ENCODE measurements at places on chromosomes 6 and 20.

DNA sequence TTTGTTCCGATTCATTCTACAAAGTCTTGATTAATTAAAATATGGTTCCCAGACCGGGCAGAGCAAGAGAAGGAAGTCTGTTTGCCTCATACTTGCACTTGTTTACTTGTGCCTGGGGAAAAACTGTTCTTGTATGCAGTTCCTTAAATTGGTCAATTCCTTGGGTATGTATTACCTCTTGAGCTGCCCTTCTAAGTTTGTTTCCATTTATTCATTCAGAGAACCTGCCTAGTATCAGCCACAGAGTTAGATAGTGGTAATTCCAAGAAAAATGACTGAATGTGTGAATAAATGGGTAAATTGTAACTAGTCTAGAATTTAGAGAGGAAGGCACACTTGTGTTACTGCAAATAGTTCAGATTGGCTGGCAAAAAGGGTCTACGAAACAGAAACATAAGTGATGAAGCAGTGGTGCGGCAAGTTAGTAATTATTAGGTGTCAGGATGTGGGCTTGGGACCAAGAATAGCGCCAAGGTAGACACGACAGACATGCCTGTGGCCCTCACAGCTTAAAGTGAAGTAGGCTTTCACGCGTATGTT lies 525 bp upstream of the MAK start:
- DNase-seq: no peak

- DNase-seq: no peak
Measured at GRCh38 chr6:6901945-6902344, 205.8 kb upstream of the RREB1 start.

DNA sequence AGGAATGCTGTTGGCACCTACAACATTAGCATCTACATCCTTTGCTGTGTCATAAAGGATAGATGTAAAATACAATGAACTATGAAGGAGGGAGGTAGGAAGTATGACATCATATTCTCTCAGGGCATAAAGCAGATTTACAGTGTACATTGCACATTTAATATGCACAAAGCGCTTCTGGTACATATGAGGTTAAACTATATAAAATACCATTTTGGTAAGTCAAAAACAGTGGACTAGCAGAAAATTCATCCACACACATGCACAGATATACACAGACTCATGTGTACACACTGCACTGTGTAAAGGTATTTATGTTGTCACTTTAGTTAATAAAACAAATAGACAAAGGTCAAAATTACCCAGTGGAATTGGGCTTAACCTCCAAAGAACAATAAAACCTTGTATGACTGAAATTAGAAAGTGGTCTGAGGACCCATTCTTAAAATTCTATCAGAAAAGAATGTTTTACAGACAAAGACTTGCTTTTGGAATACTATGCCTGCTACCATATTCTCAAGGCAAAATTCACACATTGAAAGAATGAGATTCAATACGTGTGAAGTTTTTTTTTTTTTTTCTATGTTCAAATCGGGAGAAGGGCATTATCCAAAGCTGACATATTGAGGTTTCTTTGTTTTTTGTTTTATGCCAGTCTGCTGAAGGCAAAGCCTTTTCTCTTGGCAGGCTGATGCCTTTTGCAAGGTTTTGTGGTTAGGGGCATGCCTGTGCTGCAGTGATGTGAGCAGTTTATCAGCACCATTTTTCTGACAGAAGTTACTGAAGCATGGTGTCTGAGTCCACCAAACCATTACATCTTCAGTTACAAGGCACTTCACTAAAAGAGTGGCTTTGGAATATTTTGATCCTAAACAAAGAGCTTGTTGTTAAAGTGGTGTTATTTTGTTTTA lies 199.0 kb downstream of the PLCB1 start:
- DNase-seq: no peak

GRCh38 chr6:158060455-158061360 lies 79.0 kb downstream of the SYNJ2 start:
- DNase-seq: peak; percentile 71

DNA sequence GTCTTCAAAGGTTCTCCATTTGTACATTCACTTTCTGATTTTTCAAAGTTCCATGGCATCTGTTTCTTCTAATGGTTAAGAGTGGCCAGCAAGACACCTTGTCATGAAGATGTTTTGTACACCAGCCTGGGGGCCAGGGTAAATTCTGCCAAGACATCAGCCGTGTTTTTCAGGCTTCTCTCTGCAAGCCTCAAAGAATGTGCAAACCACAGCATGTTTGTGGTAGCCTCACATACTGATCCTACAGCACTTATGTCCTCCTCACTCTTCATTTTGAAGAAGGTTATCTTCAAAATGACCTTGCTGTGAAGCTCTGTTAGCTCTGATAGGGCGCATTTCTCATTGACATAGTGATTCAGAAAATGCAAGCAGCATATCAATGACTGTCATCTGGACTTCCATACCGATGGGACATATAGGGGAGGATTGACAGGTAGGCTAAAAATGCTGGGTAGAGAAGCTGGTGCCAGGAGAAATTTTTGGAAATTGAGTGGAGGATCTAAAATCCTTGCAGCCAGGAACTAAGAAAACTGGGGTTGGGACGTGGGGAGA lies 59.3 kb upstream of the SPTLC3 start:
- DNase-seq: no peak

GRCh38 chr6:63636518-63637021 lies 968 bp downstream of the PHF3 start:
- DNase-seq: peak; percentile 78

DNA sequence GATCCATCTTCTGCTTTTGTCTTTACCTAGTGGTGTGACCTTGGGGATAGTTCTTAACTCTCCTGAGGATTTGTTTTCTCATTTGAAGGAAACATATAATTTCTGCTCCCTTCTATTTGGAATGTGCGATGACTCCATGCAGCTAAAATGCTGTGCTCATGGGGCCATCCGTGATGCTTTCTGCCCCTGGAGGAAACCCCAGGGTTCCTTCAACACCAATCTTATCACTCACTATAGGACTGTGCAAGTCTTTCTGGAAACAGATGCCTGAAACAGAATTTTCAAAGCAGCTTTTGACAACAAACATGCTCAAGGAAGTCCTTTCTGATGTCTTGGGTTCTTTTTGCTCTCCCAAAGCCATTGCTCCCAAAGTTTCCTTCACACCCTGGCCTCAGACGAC lies 128.8 kb upstream of the GGTLC1 start:
- no peak for DNase-seq

DNA sequence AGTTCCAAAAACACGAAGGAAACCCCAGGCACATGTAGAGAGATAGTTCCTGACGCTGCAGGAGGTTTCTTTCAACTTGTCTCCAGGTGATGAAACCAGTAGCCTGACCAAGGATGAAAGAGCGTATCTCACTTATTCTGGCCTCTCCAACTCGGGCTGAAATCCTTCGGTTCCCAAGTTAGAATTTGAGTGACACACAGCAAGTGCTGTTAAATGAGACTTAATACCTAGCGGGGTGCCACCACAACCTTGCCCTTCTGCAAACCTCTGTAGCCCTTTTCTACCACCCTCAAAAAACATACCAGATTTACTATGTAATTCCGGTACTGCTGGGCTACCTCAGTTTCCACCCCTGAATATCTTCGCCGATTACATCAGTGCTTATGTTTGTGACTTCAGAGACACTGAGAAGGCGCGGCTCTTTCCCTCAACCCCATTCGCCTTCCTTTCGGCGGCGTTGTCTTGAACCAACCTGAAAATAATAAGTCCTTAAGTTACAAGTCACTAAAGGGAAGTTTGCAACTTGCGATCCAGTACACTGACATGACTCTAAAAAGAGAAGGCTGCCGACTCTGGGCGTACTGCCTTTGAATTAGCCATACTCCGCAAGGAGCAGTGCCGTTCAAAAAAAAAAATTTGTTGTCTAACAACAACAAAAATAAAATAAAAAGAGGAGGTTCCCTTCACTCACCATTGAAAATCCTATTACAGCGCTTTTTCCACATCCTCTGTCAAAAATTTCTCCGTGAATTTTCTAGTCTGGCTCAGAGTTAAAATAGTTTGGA lies 194.9 kb upstream of the ZNF184 start:
- DNase-seq: no peak

DNA sequence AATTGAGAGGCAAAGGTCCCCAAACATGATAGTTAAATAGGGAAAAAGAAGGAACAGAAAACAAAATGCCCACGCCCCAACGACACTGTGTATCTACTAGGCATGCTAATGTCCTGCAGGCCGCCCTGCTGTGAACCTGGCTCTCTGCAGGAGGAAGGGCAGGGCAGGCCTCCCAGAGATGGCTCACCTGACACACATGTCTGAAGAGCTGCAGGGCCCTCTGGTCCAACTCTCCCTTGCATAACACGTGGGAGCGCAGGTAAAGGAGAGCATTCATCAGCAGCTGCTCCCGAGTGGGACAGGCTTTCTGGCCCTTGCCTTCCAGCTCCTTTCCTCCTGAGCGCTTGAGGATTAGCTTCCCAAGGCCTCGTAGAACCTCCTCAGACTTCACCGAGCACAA lies 53.7 kb upstream of the LYRM2 start:
- DNase-seq: no peak

DNA sequence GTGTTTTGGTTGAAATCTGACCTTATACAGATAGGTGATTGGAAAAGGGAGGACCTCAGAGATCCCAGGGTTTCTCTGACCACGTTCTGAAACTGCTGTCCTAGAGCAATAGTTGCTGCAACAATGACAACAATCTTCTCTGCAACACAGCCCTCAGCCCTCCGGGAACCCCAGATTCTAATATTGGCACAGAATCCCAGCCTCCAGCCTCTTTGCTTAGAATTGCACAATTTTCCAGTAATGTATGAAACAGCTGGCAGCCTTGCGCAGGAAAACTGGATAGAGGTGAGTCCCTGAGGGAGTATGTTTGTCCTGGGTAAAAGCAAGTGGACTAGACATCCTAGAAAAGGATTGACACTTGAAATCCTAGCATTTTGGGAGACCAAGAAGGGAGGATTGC lies 30.4 kb upstream of the PNRC1 start:
- DNase-seq: no peak

- no peak for DNase-seq
Measured at GRCh38 chr6:2763876-2764540, 1.2 kb upstream of the WRNIP1 start.

GRCh38 chr20:15838466-15838865 lies 734.8 kb downstream of the KIF16B start:
- no peak for DNase-seq

GRCh38 chr20:3172126-3172932 lies 1.0 kb downstream of the LZTS3 start:
- DNase-seq: no peak

GRCh38 chr20:47605673-47606413 lies 104.2 kb downstream of the NCOA3 start:
- no peak for DNase-seq

DNA sequence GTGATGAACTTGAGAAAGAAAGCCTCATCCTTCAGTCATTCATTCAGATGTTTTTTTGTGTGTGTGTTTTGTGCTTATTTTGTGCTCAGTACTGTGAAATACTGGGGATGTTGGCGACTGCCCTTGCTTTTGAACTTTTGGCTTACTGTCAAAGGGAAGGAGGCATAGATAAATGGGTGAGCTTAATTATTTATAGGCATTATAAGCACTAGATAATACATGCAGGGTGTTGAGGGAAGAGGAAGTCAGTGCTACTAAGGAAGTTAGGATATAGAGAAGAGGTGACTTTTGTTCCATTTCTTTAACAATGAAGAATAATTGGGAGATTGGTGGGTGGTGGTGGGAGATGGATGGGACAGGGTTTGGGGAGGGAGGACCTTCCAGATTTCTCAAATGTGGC lies 23.6 kb downstream of the XRN2 start:
- DNase-seq: no peak

GRCh38 chr6:145329257-145329656 lies 406.1 kb downstream of the EPM2A start:
- DNase-seq: no peak

DNA sequence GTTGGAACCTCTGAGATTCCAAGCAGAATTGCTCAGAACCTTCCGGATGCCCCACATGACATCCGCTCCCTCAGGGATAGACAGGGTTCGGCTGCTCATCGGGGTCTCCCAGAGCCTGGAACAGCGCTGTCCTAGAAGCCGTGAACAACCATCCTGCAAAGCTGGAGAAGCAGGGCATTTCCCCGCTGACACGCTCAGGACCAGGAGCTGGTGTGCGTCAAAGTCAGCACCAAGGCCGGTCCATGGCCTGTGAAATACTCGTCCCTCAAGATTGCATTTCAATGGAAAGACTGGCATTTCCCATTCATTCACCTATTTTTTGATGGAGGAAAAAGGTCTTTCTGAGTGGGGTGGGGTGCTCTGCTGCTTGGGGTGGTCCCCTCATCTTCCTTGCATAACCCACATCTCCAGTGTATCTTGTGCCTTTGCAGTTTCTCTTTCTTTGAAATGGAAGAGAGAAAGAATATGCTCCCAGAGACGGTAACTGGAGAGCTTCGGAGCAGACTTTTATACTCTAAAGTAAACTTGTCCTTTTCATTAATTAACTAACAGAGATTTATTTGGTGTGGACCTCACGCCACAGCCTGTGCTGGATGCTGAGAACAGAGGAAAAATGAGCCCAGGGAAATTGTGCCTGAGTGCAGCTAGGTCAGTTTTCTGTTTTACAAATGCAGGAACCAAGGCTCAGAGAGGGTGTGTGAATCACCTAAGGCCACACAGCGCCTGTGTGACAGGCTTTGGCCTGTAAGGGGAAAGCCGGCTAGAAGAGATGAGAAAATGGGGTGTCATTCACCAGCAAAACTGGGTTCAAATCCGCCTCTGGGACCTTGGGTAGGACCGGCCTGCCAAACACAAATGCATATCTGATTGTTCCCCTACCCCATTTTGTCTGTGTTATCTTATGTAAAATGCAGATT lies 52.4 kb downstream of the RBM38 start:
- DNase-seq: no peak

DNA sequence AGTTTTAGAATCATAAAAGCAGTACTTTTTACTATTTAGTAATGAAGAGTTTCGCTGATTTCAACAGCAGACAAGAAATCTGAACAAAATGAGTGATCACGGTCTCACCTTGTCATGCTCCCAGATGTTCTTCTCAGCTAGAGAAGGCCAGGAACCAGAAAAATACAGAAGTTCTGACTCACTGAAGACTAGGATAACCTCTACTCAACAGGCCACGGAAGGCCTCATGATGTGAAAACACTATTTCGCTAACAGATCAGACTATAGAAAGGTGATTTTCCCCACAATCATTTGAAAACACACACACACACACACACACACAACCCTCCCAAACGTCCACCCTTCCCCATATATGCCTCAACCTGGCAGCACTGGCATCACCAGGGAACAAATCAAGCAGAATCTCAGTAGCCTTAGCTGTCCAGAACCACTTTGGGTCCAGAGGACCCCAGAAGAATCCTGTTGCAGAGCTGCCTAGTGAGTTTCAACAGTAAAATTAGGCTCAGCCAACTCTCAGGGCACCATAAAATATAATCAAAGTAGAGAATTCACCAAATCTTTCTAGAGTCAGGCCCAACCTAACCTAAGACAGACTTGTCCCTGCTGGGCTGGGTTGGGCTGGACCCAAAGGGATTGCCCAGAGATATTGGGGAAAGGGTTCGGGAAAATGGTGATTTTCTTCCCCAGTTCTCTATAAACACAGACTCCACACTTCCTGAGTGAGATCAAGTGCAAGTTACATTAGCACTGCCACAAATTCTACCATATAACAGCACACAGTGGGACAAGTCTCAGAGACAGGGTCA lies 7.9 kb downstream of the EXOC2 start:
- DNase-seq: no peak

- no peak for DNase-seq
Measured at GRCh38 chr6:164039954-164040375, 625.4 kb downstream of the QKI start.

- DNase-seq: no peak
Measured at GRCh38 chr6:151749341-151749740, 58.1 kb upstream of the ESR1 start.

Data from dorsolateral prefrontal cortex (tissue), 122 donors.